ENCODE measurements at places on chromosomes 2 and 18.

GRCh38 chr2:229212241-229212640, 58.8 kb downstream of the PID1 start:
- no peak for DNase-seq

DNA sequence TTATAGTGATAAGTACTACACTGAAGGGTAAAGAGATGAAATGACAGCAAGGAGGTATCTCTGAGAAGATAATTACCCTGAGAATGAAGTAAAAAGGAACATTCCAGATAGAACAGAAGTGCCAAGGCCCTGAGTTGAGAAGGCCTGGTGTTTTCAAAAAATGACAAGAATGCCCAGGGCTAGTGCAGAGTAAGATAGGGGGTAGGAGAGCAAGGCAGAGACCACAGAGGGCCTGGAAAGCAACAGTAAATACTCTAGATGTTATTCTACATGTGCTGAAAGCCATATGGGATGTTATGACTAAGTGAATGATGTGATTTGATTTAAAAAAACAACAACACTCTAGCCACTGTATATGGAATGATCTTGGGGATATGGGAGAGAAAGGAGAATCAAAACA, 52.3 kb downstream of the BAZ2B start:
- no peak for DNase-seq

GRCh38 chr2:27752551-27753237, 18.8 kb upstream of the MRPL33 start:
- DNase-seq = no peak

DNA sequence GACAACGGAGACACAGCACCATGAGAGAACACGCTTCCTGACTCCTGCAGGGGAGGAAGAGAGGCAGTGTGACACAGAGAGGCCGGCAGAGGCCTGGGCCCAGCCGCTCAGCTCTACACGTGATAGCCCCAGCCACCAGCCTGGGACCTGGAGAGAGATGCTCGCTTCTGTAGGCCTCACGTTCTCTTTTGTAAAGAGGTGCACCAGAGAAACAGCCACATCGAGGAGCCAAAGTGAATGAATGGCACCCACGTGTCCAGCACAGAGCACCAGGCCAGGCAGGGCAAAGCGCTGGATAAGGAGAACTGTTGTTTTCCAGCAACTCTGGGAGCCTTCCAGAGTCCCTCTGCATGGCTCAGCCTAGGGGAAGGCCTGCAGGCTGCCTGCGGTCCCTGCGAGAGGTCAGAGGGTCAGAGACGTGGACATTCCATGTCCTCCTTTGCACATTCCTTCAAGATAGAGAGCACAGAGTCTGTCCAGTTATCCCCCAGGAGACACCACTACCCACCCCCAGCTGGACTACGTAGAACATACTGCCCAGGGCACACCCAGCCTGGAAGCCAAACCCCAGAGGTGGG, 14.2 kb downstream of the LIMS2 start:
- DNase-seq = peak; percentile 86

DNA sequence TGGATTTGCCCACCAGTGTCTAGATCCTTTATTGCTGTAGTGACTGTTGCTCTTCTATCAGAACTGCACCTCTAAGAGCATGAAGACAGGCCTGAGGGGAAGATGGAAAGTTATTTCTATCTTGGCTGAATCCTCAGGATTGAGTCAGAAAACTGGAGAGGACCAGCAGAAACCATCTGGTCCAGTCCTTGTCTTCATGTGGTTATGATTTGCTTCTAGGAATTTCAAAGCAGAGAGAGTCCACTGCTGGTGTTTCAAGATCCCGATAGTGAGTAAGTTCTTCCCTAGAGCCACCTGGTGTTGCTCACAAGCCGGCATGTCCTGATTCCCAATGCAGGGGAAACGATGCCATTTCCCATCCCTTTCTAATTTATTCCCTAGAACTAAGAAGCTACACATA, 84.2 kb downstream of the NCKAP5 start:
- DNase-seq = no peak

- no peak for DNase-seq
Measured at GRCh38 chr2:194706179-194706578, 950.8 kb upstream of the SLC39A10 start.
